ENCODE measurements at places on chromosomes 16 and 17.

DNA sequence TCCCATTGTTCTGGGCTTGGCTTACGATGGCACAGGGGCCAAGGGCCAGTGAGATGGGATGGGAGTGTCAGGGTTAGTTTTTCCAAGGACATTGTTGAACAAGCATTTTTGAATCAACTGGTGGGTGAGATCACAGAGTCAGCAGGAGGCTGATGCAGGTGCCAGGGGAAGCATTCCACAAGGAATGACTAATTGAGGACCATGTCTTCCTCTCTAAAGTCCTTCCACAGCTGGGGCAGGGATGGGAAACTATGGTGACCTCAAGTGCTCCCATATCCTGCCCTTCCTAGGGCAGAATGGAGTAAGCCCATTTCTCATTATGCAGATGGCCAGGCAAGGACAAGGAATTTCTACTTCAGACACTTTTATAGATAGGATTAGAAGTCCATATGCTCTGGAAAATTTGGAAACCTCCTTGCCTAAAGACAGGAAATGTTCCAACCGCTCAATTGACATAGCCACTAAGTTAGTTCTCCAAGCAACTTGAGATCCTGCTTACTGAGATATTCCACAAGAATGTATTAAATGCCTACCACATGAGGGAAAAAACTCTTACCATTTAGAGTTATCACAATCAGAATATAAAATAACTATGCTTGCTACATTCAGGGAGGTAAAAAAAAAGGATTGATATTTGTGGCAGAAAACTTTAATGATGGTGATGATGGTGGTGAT is 21.2 kb upstream of the ENGASE start:
- no peak for DNase-seq

DNA sequence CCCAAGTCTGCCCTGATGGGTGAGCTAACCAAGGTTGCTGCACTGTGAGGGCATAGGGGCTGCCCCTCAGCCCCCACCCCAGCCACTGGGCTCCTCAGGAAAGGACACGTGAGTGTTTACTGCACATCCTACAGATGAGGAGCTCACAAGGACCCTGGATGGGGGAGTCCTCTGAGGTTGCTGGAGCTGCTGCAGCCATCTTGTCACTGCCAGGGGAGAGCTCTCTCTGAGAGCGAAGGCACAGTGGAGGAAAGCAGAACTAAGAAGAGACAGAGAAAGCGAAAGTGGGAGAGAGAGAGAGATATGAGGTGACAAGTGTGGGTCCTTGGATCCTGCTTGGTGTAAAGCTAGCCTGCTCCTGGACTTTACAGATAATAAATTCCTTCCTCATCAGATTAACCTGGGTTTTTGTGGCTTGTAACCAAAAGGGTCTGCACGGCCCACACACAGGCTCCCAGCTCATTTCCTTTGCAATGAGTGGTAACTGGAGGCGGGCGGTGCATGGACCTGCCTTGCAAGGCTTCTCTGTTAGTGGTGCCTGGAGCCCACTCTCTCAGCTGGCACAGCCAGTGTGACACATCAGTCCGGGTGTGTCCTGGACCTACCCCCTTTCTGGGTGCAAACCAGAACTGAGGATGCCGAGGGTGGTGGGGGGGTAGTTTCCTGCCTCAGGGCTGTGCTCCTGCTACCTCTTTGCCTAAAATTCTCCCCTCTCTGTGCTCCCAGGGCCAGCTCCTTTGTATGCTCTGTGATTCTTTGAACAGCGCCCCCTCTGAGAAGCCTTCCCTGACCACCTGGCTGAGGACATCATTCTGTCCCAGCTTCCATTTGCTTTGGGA is 14.2 kb downstream of the SNX20 start:
- no peak for DNase-seq

GRCh38 chr17:45284176-45285140 is 22.6 kb upstream of the SPATA32 start:
- no peak for DNase-seq

DNA sequence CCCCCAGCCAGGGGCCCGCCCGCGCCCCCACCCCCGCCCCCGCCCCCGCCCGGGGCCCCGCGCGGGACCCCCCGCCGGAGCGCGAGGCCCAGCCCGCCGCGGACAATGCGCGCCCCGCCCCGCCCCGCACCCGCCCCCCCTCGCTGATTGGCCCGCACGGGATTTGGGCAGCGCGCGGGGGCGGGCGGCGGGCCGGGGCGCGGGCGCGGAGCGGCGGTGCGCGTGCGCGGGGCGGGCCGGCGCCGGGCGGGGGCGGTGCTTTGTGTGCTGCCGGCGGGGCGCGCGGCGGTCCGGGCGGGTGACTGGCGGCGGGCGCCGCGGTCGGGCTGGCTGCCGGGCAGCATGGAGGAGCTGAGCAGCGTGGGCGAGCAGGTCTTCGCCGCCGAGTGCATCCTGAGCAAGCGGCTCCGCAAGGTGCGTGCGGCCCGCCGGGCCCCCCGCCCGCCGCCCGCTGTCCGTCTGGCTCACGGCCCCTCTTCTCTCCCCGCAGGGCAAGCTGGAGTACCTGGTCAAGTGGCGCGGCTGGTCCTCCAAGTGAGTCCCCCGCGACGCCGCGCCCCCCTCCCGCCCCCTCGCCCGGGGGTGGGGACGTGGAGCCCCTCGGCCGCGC is at the start of gene CBX2:
CBX2 (plus strand) TSS at position 255 of the 610 bp plus-strand sequence; CDS start at position 343, 88 bp downstream.
- peak; percentile 88 for DNase-seq

GRCh38 chr16:2751577-2752034 is 832 bp upstream of the SRRM2 start:
- DNase-seq: no peak

- DNase-seq: no peak
Observed at GRCh38 chr17:10013365-10014112, 108.5 kb upstream of the RCVRN start.

- no peak for DNase-seq
Observed at GRCh38 chr16:59527206-59527997, 793.3 kb upstream of the GOT2 start.

DNA sequence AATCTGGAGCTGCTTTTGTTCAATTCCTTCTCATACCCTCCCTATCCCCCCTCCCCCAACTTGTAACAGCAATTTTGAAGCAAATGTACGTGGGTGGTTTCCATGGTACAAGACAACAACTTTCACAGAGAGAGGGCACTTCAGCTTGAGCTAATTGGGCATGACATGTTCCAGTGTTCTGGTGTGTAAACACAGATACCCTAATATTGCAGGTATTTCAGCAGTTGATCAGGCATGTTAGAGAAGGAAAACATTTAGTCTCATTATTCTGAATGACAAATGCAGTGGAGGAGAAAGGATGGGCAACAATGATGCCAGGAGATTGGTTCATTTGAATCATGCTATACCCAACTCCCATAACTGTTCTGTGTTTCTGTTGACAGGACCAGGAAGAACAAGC is 137.5 kb downstream of the TRIM37 start:
- DNase-seq: no peak

- DNase-seq: no peak
Observed at GRCh38 chr16:50821586-50821985, 79.7 kb downstream of the CYLD start.

DNA sequence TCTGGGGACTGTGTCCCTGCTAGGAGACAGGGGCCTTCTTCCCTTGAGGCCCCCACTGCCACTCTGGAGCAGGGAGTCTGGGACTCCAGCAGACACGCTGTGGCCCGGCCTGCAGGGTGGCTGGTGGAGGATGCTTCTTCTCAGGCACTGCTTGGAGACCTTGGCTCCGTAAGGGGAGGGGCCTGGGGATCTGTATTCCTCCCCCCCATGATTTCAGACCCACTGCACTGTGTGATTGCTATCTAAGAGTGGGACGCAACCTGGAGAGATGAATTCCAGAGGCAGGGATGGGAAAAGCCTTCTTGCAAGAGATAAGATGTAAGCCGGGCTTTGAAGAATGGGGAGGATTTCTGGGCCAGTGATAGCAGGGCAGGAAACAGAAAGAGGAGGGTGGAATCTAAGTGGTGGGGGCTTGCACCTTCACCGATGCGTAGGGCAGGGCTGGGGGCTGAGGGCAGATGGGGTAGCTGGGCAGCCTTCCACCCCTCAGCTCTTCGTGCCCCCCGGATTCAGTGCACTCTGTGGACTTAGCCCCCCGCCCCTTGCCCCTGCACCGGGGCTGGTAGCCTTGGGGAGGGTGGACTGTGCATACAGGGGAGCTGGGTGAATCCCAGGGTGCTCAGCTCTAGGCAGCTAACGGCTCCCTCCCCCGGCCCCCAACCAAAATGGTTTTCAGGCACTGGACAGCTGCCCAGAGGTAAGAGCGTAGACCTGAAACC is 5.2 kb upstream of the GSE1 start:
- DNase-seq: no peak

GRCh38 chr16:50381679-50382440 is 13.1 kb upstream of the BRD7 start:
- no peak for DNase-seq

- peak; percentile 69 for DNase-seq
Observed at GRCh38 chr16:85086347-85087291, 25.7 kb downstream of the CIBAR2 start.

DNA sequence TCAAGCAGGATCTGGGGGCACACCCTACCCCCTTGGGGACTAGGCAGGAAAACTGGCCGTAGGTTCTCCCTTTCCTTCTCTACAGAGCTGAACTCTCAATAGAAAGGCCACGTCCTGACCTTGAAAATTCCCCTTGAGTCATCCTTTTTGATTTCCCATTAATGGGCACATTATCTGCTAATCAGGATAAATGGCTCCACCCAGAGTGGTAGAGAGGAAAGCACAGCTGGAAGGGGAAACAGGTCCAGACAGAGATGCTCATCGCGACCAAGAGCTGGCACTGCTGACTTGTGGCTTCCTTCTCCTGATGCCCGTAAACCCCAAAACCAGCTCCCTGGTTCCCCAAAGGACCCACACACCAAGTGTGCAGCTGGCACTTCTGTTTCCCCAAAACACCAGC is 206.5 kb upstream of the CDH5 start:
- DNase-seq: no peak

DNA sequence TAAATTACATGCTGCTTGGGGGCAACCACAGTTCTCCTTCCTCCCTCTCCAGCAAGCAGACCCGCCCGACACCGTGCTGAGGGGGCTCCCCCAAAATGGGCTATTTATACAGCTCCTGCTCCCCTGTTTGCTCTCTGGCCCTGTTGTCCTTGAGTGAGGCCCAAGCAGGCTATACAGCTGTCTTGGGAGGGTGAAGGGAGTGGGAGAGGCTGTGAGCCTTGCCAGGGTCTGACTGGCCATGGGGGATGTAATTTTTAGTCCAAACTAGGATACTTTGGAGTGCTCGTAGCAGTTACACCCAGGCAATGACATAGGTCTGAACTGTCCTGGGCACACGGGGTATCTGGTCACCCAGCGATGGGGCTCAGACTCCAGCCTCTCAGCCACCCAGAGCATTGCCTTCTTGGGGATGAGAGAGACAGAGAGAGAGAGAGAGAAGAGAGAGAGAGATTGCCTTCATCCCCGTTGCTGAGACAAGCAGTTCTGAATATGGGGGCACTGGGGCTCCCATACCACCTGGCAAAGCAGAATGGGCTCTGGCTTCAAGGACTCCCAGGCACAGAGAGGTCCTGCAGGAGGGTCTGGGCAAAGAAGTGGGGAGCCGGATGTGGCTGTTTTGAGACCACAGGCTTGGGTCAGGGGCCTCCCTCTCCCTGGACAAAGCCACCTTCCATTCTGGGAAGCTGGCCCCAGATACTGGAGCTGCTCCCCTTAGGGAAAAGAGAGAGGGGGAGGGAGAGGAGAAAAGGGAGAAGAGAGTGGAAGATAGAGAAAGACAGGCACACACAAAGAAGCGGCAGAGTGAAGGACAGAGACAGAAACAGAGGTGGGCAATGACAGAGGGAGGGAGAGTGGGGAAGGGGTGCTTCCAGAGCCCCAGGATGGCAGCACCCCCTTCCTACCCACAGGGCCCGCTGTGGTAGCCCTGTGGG is 10.7 kb upstream of the TMEM92 start:
- peak; percentile 42 for DNase-seq

- DNase-seq: no peak
Observed at GRCh38 chr17:43967251-43967875, 13.6 kb upstream of the PYY start.
